Stimulated activated CD8-positive, alpha-beta memory T cell treated with anti-CD3 and anti-CD28 coated beads, Interleukin-2, amount 100 ng/mL, for 1 hour (primary cell): ENCODE measurements at places on chromosomes 4 and X.

- no peak for DNase-seq
Measured at GRCh38 chr4:8592366-8593263, at the start of gene CPZ. CPZ (plus strand) TSS chr4:8592765; CDS start chr4:8592834, 69 bp downstream.

DNA sequence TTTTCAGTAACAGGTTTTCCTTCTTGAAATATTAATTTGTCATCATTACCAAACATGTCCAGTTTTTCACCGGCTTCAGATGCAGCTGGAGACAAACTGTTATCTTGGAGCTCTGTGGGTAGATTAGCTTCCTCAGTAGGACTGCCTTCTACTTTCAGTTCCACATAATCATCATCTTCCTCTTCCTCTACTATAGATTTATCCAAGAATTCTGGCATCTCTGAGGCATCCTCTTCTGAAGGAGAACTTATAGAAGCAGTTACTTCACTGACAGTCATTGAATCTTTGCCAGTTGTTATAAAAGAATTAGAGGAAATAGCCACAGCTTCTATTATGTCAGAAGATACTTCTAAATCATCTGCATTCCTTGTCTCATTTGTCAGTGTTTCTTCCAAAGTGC is 162.9 kb downstream of the LRBA start:
- DNase-seq: no peak

GRCh38 chr4:64144994-64145393 is 264.3 kb downstream of the TECRL start:
- DNase-seq: no peak

GRCh38 chr4:24768006-24768405 is 27.4 kb upstream of the SOD3 start:
- no peak for DNase-seq

- no peak for DNase-seq
Measured at GRCh38 chrX:154829926-154830442, 4.5 kb downstream of the SMIM9 start.
